Suppressor macrophage treated with lipopolysaccharide for 1 hour (primary cell): ENCODE measurements at places on chromosomes 4 and X.

- DNase-seq = no peak
Measured at GRCh38 chr4:94116842-94117241, 90.8 kb upstream of the SMARCAD1 start.

DNA sequence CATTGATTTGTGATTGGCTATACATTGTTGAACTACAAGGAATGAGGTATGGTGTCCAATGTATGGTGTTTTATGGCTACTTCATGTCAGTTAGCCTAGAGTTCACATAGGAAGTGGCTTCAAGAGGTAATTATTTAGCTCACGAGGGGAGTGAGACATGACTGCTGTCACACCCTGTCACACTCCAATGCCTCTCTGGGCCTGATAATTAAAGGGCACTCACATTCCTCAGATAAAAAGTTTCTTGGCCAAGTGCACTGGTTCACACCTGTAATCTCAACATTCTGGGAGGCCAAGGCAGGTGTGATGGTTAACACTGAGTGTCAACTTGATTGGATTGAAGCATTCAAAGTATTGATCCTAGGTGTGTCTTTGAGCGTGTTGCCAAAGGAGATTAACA, 65.0 kb upstream of the DDX60 start:
- DNase-seq = no peak

DNA sequence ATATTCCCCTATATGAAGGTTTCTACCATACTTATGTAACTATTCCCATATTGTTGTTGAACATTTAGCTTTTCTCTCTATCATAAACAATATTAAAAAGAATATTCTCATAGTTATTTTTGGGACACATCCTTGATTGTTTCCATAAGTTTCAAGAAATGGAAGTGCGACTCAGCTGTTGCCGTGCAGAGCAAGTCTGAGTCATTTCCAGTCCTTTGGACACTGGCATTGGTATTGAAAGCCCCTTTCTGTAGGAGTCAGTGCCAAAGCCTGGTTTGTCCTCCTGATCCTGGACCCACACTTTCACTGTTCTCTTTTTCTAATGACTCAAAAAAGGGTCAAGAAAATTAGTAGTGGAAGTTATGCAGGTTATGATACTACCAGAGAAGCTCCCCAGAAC, 108.3 kb upstream of the DIAPH2 start:
- peak; percentile 74 for DNase-seq

GRCh38 chr4:104235967-104236366, 258.7 kb downstream of the CXXC4 start:
- DNase-seq = no peak

DNA sequence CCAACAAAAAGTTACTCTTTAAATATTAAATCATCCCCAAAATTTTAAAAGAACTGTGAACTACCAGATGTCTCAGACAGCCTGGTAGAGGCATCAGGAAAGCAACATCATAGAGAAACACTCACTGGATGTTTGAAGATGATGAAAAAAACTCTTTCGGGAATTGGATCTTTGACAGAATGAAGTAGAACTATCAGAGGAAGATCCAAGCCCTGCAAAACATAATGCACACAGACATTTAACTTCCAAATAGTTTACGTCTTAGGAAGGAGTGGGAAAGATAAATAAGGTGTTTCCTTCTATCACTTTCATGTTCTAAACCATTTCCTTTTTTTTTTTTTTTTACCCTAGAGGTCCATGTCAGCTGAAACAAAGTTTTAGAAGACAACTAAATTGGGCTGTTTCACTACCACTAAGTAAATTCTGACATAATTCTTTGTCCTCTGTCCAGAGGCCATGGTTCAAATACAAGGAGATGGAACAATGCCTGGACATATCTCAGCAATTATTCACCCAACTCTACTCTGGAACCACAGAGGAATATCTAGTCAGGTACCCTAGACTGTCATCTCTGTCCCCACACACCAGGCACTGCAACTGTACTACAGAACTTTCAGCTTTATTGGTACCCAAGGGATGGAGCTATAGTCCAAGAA, 217.7 kb upstream of the INTU start:
- DNase-seq = no peak

DNA sequence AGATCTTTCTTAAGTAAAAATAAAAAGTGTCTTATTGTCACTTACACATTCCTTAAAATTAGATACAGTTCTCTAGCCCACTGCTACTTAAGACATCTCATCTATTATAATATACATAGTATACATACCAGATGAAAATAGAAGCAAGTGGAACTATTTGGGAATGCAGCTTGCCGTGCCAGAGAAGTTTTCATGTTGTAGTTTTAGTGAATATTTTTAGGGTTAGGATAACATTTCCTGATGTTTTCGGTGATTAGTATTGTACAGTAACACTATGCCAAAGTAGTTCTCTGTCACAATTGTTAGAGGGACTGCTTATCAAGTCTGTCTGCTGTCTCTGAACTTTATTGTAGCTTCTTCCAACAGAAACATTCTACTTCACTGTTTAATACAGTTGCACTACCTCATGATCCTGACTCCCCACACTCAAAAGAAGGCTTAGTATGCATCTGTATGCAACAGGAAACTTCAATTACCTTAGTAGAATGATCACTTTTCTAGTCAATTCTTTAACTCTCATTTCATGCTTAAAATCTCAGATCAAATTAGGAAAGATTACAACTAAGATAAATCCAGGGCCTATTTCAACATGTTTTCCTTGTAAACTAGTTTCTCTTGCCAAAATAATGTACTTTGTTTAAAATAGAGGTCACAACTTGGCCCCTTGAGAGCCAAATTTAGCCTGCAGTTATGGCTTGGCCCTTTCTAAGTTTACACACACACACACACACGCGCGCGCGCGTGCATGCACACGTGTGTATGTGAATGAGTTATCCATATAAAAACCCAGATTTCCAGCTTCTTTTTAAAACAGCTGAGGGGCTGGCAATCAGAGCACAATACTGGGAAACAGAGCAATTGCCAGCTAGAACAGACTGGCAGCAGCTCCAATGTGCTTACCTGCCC, 42.3 kb upstream of the SRPX start:
- no peak for DNase-seq

DNA sequence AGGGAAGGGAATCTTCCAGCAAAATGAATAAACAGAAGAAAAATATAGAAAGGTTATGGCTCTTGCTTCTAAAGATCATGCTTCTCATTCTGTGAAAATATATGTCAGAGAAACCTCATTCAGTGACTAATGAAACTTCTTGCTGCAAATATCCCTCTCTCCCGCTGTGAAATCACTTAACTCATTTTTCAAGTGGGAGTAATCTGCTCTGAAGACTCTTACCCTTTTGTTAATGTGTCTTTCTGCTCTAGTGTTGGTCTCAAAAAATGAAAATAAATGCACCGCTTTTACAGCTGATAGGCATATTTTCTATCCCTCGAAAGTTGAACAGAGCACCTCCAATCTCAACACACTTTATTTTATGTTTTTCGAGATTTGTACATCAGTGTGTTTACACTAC, 252.3 kb downstream of the NLGN4X start:
- DNase-seq = no peak

GRCh38 chrX:19303256-19303880, 40.4 kb upstream of the PDHA1 start:
- no peak for DNase-seq

- peak; percentile 3 for DNase-seq
Measured at GRCh38 chrX:6849716-6850414, 297.6 kb upstream of the STS start.

- DNase-seq = peak; percentile 1
Measured at GRCh38 chr4:62366939-62367338, 1166.8 kb downstream of the ADGRL3 start.

- DNase-seq = no peak
Measured at GRCh38 chr4:959338-960139, 13.8 kb downstream of the DGKQ start.

GRCh38 chr4:113620032-113620431, 141.5 kb downstream of the CAMK2D start:
- no peak for DNase-seq

DNA sequence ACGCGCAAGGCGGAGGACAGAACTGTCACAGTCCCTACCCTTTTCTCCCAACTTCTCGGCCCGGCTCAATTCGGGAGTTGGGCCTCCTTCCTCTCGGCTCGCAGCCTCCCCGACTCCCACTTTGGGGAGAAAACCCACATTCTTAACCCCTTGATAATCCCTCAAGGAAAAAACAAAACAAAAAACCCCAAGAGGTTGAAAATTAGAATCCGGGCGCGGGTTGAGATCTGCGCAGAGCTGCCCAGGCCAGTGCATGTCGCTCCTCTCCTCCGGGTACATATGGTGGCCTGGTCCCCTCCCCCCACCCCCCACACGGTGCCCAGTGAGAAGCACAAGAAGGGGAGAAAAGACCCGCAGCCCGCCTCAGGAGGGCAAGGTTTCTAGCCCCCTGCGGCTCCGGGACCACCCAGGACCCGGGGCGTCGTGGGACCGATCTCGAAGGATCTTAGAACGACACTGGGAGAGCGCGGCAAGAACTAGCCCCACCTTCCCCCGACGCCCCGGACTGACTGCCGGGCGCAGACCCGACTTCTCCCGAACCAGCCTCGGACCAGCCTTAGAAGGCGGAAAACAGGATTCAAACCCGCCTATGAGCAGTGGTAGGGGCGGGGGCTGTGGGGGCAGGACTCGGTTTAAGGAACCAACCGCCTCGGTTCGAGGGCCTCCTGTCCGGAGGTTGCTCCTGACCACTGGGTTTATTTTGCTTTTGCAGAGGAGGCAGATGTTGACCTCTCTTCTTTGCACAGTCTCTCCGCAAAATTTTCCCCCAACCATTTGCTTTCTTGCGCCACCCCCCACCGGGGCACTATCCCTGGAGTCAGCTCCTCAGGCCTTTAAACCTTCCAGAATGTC, 2.5 kb upstream of the PDGFRA start:
- DNase-seq = peak; percentile 47

- no peak for DNase-seq
Measured at GRCh38 chr4:78556665-78557064, 5.1 kb downstream of the ANXA3 start.

- DNase-seq = peak; percentile 18
Measured at GRCh38 chr4:152454398-152455011, 81.4 kb downstream of the FBXW7 start.

GRCh38 chrX:112935029-112935428, 94.4 kb upstream of the AMOT start:
- DNase-seq = no peak

GRCh38 chr4:1044469-1045192, 33.2 kb downstream of the FGFRL1 start:
- no peak for DNase-seq

DNA sequence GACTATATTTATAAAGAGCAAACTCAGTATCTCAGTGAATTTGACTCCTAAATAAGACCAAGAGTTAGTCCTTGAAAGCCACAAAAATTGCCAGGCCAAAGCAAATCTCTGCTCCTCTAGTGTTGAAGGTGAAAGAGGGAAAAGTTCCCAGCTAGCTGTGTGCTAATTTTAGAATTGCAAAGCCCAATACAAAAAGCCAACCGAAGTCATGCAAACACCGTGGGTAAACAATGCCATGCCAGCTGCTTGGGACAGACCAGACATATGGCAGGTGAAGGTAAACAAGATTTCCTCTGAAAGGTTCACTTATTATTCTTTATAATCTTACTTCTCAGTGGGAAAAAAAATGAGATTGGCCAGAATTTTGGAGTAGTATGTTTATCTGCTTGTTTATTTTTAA, 80.5 kb upstream of the LNX1 start:
- no peak for DNase-seq

- DNase-seq = no peak
Measured at GRCh38 chrX:139332441-139332840, 198.1 kb upstream of the F9 start.

DNA sequence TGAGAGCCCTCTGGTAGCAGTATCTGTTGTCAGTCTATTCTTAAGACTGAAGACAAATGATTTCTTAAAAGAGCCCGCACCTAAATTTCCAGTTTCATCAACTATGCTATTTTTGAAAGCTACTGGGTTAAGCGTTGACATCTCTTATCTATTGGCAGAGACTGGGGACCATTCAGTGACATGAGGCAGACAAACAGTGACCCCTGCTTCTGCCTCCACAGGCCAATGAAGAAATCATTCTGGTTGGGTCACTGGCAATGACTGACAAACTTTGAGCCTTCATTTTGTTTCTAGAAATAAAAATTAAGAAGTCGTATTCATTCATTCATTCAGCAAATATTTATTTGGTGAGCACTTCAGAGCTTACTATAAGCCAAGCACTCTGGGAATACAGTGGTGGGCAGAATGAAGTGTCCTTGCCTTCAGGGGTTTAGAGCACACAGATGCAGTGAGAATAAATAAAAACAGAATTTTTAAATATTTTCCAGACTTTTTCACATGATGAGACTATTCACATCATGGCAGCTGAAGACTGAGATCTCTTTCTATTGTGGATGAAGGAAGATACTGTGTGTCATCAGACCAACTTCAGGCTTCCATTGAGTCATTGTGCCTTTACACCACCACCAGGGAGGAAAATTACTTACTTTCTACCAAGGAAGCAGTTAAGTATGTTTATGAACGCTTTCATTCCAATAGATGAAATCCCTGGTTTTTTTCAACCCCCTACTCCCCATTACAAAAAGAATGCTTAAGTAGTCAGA, 36.0 kb downstream of the SORBS2 start:
- DNase-seq = no peak

GRCh38 chr4:116361790-116362189, 723.6 kb downstream of the TRAM1L1 start:
- no peak for DNase-seq

GRCh38 chr4:112060212-112060611, 85.0 kb upstream of the FAM241A start:
- DNase-seq = peak; percentile 51

DNA sequence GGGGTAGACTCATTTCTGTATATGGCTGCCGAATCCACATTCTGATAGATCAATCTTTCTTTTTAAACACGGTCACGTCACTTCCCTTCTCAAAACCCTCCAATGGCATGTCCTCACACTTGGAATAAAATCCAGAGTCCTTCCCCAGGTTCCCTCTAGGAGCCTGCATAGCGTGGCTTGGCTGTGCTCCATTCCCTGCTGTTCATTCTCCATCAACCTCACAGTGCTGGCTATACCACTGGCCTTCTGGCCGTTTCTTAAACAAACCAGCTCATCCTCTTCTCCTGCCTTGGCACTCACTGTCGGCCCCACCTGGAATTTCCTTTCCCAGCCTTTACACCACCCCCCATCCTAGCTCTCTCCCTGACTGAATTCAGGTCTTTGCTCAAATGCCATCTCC, 77.1 kb downstream of the RBM47 start:
- DNase-seq = no peak

GRCh38 chr4:184645904-184646610, 3.2 kb downstream of the CASP3 start:
- no peak for DNase-seq

- no peak for DNase-seq
Measured at GRCh38 chr4:140096483-140096861, 57.5 kb downstream of the MAML3 start.

DNA sequence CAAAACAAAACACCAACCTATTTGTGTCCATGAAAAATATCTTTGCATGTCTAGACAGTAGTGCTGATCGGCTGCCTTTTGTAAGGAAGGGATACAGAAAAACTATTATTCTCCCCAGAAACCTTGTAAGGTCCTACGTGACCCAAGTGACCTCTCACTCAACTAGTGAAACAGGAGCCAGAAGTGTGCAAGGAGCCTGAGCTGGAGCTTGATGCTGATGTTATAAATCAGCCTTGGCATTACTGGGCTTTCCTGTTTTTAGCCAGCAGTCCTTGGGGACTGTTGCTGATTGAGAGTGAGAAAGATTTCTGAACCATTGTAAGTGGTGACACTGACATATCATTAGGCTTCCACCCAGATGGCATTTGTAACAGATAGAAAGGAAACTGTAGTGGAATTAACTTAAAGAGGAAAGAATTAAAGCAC, 100.8 kb upstream of the LIMCH1 start:
- no peak for DNase-seq
